HuH-7 (cell line): ENCODE measurements at places on chromosomes 2 and 18.

GRCh38 chr2:236162031-236162845 lies 5.9 kb downstream of the GBX2 start:
- no peak for DNase-seq

DNA sequence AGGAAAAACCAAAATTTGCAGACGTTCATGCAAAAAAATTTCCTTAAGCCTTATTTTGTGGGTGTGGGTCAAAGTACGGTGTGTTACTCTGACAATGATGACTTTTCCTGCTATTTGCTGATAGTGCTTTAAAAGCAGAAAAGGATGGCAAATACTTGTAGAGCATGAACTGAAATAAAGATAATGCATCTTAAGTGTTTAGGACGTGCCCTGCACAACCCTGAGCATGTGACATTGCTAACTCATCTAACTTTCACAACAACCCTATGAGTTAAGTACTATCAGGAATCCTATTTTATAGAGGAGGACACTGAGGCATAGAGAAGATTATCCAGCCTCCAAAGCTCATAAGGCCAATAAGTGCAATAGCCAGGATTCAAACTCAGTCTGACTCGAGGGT lies 143.3 kb downstream of the RNF152 start:
- no peak for DNase-seq

- DNase-seq, result no peak
These were observed 290.6 kb downstream of the PTGR3 start for GRCh38 chr18:74918276-74918790.

DNA sequence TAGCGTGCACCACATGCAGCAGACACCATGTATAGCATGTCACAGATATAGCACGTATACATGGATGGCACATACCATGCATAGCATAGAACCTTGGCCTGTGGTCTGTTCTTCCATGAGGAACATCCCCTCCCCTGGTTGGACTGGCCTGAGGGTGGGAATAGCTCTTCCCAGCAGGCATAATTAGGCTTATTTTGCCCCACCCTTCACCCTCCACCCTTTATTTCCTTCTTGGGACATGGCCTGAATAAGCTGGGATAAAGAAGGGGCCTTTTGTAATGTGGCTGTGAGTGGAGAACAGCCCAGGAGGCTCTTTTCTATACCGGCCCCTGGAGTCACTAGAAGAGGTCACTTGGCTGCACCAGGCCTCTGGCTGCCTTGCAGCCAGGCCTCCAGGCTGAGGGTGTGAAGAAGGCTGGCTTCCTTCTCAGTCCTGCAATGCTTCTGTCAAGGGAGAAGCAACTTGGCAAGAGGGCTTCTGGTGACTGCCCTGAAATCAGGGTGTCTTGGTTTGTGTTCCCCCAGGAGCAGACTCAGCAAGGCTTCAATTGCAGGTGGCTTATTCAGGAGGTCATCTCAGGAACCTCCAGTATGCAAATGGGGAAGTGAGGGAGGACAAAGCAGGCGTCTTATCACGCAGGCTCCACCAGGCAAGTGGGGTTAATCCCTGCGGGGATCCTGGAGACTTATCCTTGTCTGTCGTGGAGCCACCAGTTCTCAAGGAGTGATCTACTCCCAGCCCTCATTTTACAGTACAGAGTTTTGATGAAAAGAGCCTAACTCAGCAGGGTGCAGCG lies 68.2 kb downstream of the HS6ST1 start:
- no peak for DNase-seq

DNA sequence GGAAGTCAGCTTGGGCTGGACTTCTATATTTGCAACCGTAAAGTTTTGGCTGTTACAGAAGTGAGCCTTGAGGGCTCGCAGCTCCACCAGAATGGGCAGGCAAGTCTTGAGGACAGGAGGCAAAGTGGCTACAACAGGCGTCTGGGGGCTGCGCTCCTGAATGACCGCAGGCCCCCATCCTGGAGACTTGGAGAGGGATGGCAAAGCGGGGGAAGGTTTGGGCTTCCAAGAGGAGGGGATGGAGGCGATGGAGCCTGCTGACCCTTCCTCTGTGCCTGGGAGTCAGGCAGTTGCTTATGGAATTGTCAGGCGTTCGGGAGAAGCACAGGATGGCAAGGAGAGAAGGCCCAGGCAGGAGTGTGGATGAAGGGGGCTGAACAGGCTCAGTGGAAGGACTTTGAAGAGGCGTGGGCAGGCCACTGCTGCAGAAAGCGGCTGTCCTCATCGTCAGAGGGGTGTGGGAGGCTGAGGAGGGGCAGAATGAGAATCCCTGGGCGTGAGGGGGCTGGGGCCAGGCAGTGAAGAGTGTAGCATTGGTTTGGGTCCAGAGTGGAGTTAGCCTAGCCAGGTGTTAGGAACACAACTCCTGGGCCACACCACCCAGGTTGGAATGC lies 72.3 kb downstream of the INHBB start:
- DNase-seq, result no peak

DNA sequence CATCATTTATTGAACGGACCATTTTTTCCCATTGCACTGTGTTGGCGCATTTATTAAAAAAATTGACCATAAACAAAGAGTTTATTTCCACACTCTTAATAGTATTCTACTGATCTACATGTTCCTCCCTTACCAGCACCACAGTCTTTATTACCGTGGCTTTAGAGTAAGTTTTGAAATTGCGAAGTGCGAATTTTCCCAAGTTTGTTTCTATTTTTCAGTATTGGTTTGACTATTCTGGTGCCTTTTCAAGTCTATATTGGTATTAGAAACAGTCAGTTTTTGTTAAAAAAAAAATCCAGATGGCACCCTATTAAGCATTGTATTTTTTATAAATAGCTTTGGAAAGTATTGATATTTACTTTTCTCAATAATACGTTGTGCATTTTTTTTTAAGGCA lies 795.1 kb upstream of the HS6ST1 start:
- DNase-seq, result no peak

DNA sequence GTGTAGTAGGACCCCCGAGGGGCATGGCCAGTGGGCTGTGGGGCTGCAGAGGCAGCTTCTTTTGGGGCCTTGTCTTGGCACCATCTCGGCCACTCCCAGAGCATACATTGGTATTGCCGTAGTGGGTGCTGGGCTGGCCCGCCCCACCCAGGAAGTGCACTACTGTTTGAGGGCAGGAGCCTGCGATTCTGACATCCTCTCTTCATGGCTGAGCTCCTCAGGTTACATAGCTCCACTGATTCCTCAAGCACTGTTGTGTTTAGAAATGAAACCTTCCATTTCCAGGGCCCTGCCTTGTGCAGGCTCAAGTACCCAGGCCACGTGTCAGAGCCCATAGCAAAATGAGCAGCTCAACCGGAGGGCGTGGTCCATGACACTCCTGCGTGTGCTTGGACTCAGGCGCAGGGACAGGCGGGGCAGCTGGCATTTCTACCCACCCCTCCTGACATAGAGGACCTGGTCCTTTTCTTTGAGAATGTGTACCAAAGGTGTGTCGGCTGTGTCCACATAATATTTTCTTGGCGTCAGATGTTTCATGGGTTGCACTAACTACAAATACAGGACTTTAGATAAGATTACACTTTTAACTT lies 67.9 kb downstream of the DGKD start:
- no peak for DNase-seq

GRCh38 chr2:100647709-100648108 lies 84.9 kb downstream of the PDCL3 start:
- DNase-seq, result no peak

GRCh38 chr18:45745817-45746461 lies 22.0 kb downstream of the SLC14A1 start:
- no peak for DNase-seq

DNA sequence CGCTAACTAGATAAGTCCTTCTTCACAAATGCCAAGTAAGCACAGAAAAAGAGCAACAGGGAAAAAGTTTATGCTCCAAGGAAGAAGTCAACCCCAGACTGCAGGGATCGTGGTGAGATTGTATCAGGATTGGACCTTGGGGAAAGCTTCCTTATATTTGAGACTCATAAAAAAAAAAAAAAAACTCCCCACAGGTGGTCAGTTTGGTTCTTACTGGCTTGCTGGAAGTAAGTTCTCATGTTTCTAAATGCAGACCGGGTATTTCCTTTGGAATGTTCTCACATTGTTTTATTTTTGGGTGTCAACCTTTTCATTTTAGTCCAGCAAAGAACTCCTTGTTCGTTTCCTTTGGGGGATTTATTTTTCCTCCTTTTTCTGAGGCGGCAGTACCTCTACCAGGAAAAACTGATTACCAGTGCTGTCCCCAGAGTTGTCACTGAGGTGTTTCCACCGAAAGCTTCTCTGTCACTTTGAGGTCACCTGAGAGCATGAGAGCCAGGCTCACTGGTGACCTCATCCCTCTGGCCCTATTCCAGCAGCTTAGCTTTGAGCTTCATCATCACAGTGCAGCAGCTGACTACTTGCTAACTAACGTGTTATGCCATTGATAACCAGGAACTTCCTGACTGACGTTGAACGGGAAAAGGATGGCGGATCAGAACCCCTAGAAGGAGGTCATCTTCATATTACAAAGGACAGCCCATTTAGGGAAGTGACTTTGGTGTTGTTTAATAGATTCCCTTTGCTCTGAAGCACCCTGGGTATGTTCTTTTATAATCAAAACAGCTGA lies 16.8 kb upstream of the ATP8B1 start:
- peak; percentile 22 for DNase-seq

- DNase-seq, result no peak
These were observed 314.8 kb upstream of the HS6ST1 start for GRCh38 chr2:128633501-128633900.

DNA sequence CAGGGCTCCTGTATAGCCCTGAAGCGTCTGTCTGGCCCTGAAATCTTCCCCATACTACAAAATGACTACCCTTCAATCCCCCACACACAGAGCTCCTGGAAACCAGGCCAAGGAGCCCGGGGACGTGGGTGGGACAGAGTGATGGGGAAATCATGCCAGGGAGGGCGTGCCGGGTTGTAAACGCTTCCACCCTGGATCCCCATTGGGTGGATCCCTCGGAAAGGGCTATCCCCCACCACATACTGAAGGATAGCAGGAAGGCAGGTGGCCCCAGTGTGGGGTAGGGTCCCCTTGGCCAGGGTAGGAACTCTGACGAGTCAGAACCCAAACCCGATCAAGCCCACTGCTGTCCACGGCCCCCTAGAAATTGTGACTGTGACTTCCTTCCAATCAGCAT lies 91.7 kb downstream of the INHBB start:
- no peak for DNase-seq

GRCh38 chr2:17311771-17312511 lies 206.3 kb downstream of the RAD51AP2 start:
- DNase-seq, result no peak

DNA sequence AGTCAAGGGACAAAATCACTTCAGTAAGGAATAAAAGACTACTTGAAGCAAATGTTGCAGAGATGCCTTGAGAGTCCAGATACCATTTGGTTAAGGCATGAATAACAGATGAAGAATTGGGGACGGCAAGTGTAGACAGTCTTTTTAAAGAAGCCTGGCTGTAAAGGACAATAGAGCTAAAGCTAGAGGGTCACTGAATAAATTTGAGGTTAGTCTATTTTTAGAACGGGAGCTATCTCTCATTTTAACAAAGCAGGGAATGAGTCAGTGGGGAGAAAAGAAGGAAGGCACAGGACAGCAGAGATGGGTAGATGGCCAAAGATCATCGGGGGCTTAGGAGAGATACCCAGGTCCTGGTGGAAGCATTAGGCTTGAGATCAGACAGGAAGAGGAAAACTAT lies 30.6 kb upstream of the CHN1 start:
- no peak for DNase-seq

DNA sequence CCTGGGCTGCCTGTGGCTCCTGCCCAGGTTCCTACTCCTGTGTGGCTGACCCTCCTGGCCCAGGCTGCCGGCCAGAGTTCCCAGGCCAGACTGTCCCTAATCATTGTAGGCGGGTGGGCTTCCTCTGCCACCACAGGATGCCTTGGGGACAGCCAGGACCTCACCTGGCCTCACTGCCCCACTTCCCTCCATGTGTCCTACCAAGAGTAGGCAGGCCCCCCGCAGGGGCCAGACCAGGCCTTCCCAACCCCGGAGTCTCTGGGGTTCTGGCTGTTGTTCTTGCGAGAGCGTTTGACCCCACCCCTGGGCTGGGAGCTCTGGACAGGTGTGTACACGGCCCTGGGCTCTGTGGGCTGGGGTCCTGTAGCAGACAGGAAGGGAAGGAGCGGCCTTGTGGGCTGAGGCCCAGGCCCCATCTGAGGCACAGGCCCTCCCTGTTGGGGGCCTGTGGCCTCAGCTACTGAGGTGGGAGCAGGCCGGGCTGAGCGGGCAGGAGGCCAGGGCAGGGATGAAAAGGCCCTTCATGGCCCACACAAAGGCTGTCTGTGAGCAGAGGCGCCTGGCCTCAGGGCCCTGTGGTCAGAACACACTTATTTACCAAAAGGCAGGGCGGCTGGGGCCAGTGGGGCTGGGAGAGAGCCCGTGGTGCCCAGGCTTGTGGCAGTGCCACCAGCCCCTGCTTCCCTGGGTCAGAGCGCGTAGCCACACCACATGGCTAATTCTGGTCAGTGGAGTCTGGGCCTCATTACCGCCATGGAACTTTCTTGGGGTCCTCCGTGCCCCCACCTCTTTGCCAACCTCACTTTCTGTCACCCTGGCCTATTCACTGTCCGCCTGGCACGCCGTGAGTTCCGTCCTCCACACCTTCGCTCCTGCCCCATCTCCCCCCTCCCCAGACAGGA lies 2.0 kb downstream of the SNORC start:
- DNase-seq, result no peak

DNA sequence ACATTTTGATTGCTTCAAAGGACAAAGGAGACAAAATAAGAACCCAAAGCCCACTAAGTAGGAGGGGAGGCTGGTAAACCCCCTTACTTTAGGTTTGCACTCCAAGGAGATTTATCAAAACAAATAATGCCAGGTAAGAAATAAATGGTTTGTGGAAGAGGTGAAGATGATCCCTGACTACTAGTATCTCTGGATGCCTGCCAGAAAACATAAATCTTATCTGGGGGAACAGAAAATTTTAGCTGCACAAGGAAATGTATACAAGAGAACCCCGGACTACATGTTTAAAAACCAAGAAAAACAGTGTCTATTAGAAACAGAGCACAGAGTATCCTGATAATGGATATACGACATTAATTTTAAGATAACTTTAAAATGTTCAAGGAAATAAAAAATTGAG lies 114.1 kb downstream of the TRABD2A start:
- DNase-seq, result no peak

- DNase-seq, result no peak
These were observed 339.7 kb upstream of the SLC14A2 start for GRCh38 chr18:45275367-45276113.

GRCh38 chr2:86238354-86238753 lies 39.1 kb downstream of the MRPL35 start:
- DNase-seq, result no peak

DNA sequence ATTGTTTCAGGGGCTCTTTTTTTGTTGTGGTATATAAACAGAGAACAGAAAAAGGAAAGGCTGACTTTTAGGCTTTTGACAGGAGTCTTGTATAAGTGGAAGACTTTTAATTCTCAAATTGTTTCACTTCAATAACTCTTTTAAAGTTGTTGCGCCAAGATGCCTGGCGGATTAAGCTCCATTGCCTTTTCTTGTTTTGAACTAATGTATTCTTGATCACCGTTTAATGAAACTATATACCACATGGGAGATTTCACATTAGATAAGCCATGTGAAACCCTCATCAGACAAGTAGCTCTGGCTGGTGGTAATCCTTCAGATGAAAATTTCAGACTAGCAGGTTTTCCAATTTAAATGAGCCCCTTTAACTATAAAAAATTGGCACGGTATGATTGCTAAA lies 257.4 kb downstream of the CCDC178 start:
- no peak for DNase-seq
